ENCODE measurements at places on chromosomes 2 and 18.

DNA sequence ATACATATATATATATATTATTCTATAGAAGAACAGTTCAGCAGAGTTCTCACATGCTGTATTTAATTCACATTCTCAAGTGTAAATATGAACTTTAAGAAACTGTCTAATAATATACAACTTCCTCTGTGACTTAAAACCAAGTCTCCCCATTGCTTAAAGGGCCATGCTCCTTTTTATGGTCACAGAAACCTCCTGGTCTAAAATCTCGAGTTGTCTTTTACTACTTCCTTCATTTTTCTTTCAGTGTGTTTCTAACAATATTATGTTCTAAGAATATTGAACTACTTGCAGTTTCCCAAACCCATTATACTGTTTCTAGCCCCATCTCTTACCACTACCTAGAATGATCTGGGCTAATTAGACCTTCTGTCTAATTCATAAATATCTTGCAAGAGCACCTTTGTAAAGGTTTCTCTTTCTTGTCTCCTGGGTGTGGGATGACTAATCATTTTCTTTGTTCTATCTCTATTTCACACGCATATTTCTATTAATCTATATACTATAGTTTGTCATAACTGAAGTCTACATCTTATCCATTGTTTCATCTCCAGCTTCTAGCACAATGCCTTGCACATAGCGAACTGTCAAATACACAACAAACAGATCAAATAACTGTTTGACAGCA is 48.8 kb downstream of the ERBB4 start:
- no peak for DNase-seq

GRCh38 chr2:28359222-28360057 is 33.2 kb upstream of the FOSL2 start:
- peak; percentile 98 for DNase-seq

DNA sequence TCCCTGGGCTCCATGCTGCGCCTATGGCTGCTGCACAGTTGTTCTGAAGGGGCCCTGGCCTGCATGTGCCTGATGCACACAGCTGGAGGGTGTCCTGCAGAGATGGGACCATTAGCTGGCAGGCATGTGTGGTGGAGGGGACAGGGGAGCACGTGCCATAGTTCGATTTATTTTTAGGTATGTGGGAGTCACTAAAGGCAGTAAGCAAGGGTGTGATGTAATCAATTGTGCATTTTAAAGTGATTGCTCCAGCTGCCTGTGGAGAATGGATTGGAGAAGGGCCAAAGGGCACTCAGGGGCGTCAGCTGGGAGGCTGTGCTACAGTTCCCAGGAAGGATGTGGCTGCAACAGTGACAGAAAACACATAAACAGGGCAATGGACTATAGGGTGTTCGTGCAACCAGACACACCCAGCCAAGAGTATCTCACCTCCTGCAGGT is 205.1 kb downstream of the ARL4C start:
- DNase-seq = peak; percentile 48

- no peak for DNase-seq
These were observed 23.7 kb downstream of the PSMA8 start for GRCh38 chr18:26157326-26157725.

DNA sequence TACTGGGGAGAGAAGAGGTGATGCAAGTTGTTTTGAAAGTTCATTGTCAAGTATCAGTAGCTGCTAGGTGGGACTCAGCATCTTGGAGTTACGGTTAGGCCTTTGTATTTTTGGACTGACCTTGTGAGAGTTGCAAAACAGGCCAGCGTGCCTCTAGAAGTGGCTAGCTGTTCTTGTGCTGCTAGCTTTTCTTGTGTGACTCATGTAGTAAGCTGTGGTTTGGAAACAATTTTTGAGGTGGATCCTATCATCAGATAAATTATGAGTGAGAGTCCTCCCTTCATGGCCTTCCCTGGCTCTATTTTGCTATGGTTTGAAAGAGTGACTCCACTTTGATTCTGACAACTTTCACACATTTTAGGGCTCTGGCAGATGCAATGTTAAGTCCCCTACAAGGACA is 409.2 kb upstream of the HS6ST1 start:
- DNase-seq = peak; percentile 44

- no peak for DNase-seq
These were observed 19.2 kb downstream of the RNMT start for GRCh38 chr18:13745696-13746095.

DNA sequence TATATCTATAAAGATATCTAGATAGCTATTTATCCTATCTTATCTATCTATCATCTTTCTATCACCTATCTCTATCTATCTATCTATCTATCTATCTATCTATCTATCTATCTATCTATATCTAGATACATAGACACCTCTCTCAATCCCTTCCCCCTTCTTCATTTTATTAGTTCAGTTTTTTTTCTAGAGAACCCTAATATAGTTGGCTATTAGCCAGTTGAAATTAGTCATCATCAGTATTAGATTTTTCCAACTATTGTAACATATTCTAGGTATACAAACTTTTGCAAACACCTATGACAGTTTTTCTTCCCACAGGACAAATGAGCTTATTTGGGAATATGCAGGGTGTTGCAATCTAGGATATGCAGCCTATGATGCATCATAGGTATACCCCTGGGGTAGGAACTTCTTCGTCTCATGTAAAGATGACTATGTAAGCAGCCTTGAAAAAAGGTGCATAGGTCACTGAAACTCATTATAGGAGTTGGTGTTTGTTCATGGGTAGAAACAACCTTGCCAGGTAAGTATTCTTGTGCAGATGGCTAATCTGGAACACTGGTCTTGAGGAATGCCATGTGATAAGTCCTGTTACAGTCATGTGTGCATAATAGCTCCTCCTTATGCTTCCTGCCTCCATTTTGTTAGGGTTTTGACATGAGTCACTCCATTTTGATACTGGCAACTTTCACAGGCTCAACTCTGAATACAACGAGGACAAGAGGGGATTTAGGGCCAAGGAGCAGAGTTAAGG is 160.7 kb upstream of the ZSWIM2 start:
- no peak for DNase-seq

GRCh38 chr2:84779781-84780180 is 101.1 kb downstream of the TRABD2A start:
- no peak for DNase-seq

DNA sequence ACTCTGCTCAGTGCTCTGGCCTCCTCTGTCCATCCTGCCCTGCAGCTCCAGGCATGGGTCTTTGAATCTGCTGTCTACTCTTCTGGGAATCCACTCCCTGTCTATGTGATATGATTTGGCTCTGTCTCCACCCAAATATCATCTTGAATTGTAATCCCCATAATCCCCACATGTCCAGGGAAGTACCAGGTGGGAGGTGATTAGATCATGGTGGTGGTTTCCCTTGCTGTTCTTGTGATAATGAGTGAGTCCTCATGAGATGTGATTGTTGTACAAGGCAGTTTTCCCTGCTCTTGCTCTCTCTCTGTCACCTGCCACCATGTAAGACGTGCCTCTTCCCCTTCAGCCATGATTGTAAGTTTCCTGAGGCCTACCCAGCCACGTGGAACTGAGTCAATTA is 881.8 kb upstream of the ID2 start:
- DNase-seq = peak; percentile 49

DNA sequence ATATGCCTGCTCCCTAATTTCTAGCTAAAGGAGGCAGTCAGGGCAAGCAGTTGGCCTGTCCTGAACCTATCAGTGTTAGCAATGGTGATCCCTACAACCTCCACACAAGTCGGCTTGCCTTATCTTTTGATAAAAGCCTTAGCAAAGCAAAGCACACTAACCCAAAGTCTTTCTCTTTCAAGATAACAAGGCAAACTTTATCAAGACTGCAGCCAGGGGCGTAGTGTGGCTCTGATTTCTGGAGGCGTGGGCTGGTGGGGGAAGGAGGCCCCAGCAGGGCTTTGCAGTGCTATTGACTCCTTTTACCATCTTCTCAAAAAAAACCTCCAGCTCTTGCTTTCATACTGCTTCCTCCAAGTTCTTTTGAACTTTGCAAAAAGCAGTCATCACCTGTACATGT is 40.2 kb upstream of the LAMA1 start:
- DNase-seq = no peak

- peak; percentile 60 for DNase-seq
These were observed 48.5 kb upstream of the DTNA start for GRCh38 chr18:34661464-34662087.

DNA sequence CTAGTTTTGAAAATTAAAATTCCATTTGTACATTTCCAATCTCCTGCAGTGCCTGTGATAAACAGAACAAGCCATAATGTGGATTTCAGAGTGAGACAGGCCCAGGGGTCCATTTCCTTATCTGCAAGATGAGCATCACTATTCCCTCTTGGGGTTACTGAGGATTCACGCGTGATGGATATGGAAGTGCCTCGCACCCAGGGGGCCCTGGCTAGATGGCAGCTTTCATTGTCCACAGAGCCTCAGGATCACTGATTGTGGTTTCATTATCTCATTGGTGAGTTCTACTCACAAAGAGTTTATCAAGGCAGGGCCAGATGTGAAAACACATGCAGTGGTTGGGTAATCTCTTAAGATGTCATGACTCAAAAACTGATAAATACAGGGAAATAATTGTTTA is 11.6 kb downstream of the CNGA3 start:
- no peak for DNase-seq

DNA sequence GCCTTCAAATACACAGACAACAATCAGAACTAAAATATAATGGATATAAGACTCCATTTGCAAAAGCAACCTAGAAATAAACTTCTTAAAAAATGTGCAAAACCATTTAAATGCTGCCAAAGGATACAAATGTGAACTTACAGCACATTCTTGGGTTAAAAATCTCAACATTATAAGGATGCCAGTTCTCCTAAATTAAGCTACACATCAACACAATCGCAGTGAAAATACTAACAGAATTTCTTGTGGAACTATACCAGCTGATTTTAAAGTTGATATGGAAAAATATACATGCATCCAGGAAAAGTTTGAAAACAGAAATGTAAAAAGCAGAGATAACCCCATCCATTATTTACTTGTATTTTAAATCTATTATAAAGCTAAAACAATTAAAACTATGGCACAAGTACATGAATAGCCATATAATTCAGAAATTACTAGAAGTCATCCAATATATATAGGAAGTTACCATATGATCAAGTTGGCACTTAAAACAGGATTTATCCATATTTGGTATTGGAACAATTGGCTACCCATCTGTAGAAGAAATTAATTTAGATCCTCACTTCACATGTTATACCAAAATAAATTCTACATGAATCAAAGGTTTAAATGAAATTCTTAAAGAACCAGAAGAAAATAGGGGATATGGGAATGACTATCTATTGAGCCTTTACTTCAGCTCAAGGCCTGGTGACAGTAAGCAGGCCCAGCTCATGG is 151.7 kb upstream of the GLI2 start:
- DNase-seq = no peak

DNA sequence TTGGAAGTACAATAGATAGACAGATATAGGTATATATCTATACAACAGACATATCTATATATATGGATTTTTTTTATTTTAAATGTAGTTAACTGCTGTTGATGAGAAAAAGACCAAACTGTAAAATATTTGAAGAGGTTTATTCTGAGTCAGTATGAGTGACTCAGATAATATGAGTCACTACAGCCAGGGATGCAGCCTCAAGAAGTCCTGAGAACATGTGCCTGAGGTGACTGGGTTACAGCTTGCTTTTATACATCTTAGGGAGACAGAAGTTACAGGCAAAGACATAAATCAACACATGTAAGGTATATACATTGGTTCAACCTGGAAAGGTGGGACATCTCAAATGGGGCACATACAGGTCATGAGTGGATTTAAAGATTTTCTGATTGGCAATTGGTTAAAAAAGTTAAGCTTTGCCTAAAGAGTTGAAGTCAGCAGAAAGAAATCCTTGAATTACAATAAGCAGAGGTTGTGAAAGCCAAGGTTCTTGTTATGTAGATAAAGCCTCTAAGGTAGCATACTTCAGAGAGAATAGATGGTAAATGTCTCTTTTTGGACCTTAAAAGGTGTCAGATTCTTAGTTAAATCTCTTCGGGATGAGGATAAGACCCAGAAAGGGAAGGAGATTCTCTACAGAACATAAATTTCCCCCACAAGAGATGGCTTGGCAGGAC is 149.9 kb downstream of the RBM43 start:
- peak; percentile 27 for DNase-seq

- no peak for DNase-seq
These were observed 166.7 kb downstream of the CLIP4 start for GRCh38 chr2:29281916-29282247.

GRCh38 chr2:151810489-151810888 is 17.7 kb downstream of the ARL5A start:
- no peak for DNase-seq

- DNase-seq = no peak
These were observed 1570.9 kb upstream of the SLC39A10 start for GRCh38 chr2:194086129-194086528.

DNA sequence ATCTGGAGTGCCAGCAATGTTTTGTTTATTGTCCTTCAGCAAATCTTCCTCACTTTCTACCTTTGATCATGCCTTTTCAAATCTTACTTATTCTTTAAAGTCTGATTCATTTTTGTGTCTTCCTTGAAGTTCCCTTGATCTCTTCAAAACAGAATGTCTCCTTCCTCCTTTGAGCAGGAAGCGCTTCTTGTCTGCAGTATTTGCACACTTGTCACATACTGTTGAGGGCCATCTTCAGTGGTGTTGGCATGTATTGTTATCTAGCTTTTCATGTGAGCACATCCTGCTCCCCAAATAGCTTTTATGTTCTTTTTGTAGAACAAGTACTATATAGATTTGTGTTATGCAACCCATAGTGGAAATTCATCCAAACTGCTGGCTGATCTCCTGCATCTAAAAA is 5.9 kb upstream of the CERS6 start:
- no peak for DNase-seq

DNA sequence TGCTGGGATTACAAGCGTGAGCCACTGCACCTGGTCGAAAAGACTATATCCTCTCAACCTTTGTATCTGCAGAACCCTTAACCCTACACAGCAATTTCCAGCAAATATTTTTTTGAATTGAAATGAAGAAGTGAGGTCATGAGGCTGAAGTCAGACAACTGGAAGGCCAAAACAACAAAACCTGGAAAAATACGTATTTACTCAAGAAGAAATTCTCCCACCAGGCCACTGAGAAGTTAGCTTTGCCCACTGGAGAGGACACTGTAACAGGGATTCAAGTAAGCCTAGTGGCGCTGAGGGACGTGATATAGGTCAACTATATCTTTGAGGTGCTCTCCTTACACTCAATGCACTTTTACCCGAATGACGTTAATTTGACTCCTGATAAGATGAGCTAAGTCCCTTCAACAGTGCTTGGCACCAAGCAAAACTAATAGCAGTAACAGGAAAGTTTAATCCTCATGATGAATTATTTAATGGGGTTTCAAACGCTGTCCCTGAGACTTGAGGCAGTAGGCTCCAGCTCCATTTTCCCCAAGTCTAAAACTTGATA is 1.9 kb downstream of the HDLBP start:
- DNase-seq = peak; percentile 54

GRCh38 chr18:60060578-60060977 is 160.8 kb downstream of the PMAIP1 start:
- peak; percentile 3 for DNase-seq

DNA sequence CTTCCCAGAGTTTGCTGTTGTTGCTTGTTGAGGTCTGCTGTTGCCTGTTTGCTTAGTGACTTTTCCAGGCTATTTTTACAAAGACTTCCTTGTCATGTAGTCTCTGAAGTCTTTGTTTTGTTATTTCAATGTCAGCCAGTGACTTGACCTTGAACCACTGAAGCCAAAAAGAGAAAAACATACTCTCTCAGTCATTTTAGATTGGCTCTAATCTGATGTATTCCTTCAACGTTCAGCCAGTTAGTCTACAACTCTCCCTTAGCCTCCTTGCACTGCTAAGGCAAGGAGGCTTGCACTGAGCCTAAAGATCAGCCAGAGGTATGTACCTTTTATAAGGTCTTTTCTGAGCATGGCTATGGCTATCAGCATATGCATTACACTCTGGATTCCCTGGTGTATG is 27.9 kb downstream of the KIAA1328 start:
- DNase-seq = no peak
